ENCODE measurements at places on chromosomes 1 and 21.

GRCh38 chr1:91697861-91698260, 188.1 kb downstream of the TGFBR3 start:
- no peak for DNase-seq

- DNase-seq: no peak
These were observed 245.8 kb downstream of the SPATA17 start for GRCh38 chr1:217876896-217877295.

DNA sequence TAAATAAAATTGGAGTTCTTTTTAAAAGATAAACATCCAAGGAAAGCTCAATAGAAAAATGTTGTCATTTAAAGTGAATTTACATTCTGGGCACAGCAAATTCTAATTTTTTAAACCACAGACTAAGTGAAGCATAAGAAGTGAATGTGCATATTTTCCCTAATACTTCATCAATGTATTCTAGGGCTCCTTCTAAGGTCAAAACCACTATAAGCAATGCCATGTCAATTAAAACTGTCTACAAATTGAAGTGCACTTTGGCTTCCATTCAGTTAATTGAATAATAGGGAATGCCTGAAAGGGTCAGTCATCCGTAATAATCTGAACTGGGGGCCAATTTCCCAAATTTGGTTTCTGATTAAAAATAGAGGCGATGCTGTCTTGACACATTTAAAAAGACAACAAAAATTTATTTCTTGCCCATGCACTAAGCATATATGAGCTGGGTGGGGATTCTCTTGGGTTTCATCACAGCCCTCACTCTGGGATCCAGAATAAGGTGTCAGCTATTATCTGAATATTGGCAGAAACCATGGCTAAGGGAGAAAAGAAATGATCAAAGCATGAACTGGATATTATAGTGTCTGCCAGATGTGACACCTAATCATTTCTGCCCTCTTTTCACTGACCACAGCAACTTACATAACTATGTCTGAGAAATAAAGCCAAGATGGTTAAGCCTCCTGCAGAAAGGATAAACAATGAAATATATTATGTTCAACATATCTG, 660.6 kb upstream of the B3GALT2 start:
- no peak for DNase-seq

DNA sequence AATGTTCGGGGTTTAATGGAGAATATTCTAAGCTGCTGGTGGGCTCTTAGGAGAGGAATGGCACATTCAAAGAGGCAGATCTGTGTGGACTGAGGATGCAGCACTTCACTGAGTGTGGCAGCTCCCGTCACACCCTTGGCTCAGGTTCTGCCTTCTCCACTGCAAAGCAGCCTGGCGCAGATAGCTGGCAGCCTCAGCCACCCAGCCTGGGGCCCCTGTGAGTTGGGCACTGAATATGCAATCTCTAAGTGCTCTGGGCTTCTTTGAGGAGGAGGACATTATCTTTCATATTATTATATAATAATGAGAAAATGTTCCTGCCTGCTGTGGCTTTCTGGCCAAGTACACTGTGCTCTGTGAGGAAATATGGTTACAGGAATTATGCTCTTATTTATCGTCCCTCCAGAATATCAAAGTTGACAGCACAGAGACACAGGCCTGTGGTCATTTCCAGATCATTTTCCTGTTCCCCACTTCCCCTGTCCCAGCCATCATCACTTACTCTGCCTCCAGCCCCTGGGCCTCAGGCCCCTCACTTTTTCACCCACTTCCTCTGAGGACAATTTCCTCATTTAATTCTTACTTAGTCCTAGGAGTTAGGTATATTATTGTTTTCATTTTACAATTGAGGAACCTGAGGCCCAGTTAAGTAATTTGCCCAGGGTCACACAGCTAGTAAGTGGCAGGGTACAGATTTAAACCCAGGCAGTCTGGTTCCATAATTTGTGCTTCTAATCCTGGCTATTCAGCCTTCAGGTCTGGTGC, 53.6 kb downstream of the MAB21L3 start:
- DNase-seq: no peak

DNA sequence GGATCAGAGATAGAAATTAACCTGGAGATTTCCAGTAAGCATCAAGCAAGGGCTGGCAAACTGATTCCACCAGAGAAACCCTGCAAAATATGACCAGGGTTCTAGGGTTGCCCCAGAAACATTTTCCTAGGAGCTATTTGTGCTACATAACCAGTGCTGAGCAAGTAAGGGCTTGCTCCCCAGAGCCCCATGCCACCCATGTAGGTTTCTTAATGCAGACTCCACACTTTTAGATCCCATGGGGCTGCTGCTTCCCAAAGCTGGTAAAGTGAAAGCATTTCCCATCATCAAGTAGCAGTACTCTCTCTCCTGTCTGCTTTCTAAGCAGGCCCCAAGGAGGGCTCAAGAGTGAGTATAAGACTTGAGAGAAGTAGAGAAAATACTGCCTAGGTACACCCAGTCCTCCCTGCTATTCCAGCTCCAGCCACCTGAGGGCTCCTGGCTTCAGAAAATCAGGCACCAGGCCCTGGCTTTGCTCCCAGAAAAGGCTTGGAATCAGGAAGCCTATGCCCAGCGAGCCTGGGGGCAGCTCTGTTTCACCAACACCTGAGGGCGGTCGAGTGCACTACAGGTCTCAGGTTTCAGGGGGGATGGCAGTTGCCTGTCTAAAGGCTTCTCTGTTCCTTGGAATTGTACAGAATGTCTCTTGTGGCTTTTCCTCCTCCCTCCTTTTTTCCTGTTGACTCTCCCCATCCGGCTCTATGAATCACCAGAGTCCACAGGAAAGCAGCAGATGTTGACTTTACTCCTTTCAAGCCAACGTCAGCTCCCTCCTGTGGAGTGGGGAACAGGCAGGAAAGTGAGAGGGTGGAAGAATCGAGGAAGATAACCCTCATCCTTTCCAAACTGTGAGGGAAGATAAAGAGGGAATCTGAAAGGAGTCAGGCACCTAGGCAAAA, 6.2 kb upstream of the ANKRD35 start:
- peak; percentile 97 for DNase-seq

GRCh38 chr1:2404142-2404889, 8.0 kb downstream of the PEX10 start:
- no peak for DNase-seq

DNA sequence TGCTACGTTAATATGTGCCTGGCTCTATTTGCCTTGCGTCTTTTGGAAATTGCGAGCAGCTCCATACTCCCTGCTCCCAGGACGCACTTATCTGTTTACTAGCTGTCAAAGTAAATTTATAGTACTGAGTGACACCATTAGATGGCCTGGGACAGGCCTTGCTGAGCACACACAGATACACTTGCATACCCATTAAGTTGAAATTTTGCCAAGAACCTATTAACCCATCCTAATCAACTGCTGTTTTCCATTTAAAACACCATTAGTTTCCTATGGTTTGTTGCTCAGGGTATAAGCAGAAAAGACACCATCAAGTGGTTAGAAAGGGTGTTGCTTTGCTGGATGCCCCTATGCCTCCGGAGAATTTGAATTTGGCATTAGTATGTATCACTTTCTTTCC, 187.3 kb downstream of the SLC44A5 start:
- DNase-seq: no peak

GRCh38 chr1:25018943-25019336, 88.9 kb upstream of the RUNX3 start:
- no peak for DNase-seq

- DNase-seq: no peak
These were observed 250.9 kb downstream of the PTPRC start for GRCh38 chr1:198889749-198890148.

GRCh38 chr1:112696578-112697314, 10.2 kb downstream of the RHOC start:
- DNase-seq: no peak

GRCh38 chr1:170567214-170567613, 35.2 kb downstream of the GORAB start:
- DNase-seq: no peak

DNA sequence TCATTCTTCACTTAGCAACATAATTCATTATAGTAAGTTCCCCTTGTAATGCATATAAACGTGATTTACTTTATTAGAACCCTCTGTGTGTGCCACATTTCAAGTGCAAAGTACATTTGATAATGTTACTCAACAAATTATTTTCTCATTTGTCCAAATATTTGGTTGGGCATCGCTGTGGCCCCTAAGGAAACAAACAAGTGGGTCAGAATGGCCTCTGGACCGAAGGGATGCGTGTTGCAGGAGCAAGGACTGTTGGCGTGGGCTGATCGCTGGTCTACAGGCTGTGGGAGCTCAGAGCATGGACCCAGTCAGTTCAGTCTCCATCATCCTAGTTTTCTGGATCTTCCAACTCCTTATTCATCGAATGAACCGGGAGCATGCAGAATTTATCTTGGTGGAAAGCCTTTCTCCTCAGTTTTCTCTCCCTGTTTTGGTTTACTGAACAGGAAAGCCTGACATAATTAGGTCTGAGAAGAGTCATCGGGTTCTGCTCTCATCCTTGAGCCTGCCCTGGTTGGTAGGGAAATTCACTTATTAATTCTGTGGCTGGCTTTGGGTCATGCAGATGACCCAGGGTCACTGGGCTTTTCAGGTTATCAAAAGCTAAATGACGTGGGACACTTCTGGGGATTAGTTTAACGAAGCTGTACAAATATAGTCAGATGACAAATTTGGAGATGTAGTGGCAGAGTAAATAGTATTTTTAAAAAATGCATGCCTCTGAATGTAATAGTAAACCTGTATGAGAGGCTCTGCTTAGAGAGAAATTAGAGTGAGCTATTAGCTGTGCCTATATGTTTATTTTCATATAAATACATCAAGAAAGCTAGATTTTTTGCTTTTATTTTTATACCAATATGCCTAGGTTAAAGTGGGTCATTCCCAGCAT, 200.2 kb downstream of the SDCCAG8 start:
- DNase-seq: no peak

DNA sequence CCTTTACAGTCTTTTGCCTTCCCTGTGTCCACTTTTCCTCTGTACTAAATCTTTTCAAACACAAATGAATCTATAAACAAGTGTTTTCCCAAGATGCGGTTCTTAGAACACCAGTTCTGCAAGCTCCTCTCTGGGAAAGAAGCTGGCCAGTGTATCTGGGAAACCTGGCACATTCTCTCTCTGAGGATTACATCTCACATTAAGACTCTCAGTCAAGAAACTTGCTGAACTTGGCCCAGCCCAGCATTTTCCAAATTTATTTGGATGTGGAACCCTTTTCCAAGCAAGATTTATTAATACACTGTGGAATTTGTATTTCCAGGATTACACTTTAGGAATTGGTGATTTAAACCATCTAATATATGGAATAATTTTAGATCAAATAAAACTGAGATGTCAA, 105.7 kb downstream of the ZNF281 start:
- DNase-seq: no peak

DNA sequence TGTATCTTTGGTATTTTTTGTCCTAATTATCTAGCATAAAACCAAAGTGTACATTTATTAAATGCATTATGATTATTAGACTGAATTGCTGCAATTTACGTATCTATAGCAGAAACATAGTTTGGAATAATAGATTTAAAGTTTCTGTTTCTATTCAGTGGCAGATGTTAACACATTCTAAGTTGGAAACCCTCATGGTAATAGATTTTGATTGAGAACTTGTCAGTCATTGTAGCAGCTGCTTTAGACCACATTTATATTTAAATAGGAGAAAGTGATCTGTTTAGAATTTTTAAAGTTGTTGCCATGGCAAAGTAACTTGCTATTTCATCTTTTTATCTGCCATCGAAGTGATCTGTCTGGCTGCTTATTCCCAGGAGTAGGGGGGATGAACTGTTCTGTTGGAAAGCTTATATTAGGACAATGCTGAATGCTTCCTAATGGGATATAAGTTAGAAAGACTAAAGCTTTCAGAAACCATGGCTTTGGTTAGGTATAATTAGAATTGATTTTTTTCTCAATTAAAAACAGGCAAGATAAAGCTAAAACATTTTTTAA, 61.6 kb downstream of the HS2ST1 start:
- no peak for DNase-seq

DNA sequence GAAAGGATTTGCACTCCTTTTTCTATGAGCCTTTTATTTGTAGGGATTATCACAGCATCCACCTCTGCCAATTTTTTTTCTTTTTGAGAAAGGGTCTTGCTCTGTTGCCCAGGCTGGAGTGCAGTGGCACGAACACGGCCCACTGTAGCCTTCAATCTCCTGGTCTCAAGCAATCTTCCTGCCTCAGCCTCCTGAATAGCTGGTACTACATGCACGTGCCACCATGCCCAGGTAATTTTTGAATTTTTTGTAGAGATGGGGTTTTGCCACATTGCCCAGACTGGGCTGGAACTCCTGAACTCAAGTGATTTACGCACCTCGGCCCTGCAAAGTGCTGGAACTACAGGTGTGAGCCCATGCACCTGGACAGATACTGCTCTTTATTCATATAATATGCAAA, 2.1 kb downstream of the SAMSN1 start:
- no peak for DNase-seq

DNA sequence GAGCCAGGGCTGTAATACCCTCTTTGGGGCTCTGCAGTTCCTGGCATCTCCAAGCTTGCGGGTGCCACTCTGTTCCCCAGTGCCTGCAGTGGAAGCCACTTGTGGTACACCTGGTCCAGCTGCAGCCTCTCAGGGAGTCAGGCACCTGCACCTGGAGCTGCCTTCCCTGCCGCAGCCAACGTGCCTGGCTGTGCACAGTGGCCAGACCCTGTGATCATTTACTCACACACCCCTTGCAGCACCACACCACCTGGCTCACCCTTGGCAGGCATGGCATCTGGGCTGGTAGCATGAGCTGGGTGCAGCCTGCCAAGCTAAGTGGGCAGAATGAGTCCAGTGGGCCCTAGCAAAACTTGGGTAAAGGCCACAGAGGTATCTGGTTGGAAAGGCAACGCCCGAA, 51.1 kb upstream of the NTPCR start:
- no peak for DNase-seq

GRCh38 chr1:27609210-27609555, 5.2 kb upstream of the AHDC1 start:
- no peak for DNase-seq

GRCh38 chr1:31362032-31362431, 10.8 kb downstream of the FABP3 start:
- no peak for DNase-seq

- peak; percentile 31 for DNase-seq
These were observed 909 bp upstream of the PAXBP1 start for GRCh38 chr21:32772281-32773047.

DNA sequence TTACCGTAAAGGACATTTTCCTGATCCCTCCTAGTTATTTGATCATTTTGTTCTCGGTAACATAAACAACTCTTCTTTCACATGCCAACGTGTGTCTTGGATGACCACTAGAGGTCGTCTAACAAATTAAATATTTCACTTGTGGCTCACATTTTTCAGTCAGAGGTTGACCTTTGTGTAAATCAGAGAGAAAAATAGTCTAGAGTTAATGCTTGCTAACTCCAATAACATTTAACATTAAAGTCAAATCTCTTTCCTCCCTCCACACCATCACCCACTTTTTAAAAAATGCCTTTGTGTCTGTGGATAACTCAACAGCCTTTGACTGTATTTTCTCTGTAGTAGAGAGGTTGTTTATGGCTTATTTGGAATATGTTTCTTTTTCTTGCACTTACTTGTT, 220.5 kb upstream of the B3GALT2 start:
- DNase-seq: peak; percentile 0

Data from urothelium cell line (cell line).